ENCODE measurements at places on chromosomes 16 and 17.

- no peak for DNase-seq
Measured at GRCh38 chr17:78892520-78892919, 10.5 kb downstream of the CEP295NL start.

DNA sequence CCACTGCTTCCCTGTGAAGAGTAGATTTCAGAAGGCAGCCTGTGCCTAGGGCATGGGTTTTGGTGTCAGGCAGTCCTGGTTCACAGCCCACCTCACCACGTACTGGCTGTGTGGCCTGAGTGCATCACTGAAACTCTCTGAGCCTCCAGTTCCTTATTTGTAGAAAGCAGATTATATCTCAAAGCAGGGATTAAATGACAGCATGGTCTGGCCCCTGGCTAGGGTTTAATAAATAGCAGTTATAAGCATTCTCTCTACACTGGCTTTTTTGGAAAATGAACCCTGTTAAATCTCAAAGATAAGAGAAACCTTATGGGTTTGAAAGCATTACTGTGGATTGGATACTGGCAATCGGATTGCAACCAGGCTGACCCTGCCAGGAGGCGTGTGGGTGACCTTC lies 2.9 kb upstream of the MT1M start:
- peak; percentile 17 for DNase-seq

DNA sequence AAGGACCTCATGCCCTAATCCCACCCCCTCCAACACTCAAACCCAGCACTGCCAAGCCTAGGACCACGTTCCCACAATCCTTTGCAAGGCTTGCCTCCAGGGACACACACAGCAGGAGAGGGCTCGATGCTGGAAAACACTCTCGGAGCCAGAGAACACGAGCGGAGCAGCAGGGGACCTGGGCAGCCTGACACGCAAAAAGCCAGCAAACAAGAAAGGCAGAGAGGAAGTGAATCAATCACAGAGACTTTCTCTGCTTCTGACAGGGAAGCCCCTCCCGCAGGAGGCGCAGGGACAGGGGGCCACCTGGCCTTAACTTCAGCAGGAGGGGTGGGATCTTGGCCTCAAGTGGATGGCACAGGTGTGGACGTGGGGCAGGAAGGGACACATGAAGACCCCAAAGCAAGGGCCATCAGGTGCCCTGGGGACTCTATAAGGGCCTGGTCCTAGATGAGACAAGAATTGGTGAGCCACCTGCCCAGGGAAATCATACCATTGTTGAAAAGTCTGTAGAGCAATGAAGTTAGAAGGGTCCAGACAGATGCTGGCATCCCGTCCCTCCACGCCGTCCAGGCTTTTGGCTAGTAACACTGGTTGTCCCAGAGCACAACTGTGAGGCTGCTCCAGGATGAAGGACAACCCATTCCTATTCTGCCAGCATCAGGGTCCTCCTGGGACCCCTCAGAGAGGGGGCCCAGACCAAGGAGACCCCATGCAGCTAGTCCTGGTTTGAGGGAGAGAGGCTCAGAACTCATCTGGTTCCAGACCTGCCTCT lies 2.2 kb downstream of the SDK2 start:
- no peak for DNase-seq

DNA sequence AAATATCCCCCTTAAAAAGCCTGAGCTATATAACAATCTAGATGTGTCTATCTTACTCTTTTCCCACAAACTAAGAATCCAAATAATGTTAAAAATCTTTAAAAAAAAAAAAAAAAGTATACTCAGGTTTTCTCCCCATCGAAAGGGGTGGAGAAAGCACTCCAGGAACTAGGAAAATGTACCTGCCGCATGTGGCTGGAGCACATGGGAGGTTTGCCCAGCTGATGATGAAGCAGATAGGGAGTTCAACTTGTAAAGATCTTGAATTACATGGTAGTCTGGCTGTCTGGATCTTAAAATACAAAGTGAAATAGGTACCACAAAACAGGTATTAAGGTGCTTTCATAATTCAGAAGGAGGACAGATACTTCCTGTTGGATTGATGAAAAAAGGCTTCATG lies 8.8 kb upstream of the SLFN14 start:
- DNase-seq: no peak

GRCh38 chr16:48076455-48077012 lies 79.3 kb downstream of the ABCC12 start:
- DNase-seq: no peak

GRCh38 chr17:2008332-2009126 lies 16.6 kb downstream of the RTN4RL1 start:
- DNase-seq: no peak

DNA sequence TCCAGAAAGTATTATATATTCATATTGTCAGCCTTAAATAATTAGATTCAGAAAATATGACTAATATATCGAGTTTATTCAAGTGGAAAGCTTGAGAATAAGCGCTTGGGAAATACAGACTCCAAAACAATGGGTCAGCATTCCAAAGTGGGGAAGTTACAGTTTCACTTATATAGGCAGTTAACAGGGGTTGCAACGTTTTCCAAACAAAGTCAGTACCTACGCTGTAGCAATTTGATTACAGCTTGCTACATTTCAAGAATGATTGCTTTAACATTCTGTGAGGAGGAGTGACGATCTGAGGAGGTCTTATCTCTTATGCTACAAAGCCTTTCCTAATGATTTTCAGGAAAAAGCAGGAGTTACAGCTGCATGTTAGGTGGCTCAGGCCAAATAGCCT lies 34.2 kb upstream of the HS3ST3A1 start:
- no peak for DNase-seq

GRCh38 chr16:24007934-24008333 lies 172.2 kb downstream of the PRKCB start:
- no peak for DNase-seq

GRCh38 chr17:76081295-76082210 lies 2.6 kb downstream of the ZACN start:
- DNase-seq: no peak

DNA sequence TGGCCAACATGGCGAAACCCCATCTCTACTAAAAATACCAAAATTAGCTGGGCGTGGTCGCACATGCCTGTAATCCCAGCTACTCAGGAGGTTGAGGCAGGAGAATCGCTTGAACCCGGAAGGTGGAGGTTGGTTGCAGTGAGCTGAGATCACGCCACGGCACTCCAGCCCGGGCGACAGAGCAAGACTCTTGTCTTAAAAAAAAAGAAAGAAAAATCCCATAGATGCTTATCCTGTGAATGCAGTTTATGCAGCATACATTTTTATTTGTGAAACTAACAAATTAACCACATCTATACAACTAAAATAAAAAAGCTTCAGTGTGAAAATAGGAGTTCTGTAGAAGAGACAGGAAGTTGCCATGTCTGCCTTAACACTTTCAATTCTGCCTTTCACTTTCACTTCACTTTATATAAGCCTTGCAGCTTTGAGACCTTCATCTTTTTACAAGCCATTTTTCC lies 7.1 kb downstream of the IGSF6 start:
- DNase-seq: peak; percentile 74

GRCh38 chr17:40251576-40251975 lies 32.5 kb downstream of the WIPF2 start:
- no peak for DNase-seq

DNA sequence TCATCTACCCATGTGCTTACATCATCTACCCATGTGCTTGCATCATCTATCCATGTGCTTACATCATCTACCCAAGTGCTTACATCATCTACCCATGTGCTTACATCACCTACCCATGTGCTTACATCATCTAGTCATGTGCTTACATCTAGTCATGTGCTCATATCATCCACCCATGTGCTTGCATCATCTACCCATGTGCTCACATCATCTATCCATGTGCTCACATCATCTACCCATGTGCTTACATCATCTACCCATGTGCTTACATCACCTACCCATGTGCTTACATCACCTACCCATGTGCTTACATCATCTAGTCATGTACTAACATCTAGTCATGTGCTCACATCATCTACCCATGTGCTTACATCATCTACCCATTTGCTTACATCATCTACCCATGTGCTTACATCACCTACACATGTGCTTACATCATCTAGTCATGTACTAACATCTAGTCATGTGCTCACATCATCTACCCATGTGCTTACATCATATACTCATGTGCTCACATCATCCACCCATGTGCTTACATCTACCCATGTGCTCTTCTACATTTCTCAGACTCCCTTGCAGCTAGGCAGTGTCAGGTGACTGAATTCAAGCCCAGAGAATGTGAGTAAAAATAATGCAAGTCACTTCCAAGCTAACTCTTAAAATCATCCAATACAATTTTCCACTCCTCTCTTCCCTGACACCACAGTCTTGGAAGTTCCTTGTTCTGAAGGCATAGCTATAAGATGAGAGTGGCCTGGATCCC lies 196.8 kb downstream of the CBLN1 start:
- no peak for DNase-seq

- DNase-seq: no peak
Measured at GRCh38 chr16:76318565-76318964, 41.4 kb downstream of the CNTNAP4 start.

GRCh38 chr17:28333083-28333746 lies 2.1 kb downstream of the IFT20 start:
- peak; percentile 57 for DNase-seq

GRCh38 chr17:41602524-41602923 lies 10.0 kb downstream of the KRT16 start:
- no peak for DNase-seq

DNA sequence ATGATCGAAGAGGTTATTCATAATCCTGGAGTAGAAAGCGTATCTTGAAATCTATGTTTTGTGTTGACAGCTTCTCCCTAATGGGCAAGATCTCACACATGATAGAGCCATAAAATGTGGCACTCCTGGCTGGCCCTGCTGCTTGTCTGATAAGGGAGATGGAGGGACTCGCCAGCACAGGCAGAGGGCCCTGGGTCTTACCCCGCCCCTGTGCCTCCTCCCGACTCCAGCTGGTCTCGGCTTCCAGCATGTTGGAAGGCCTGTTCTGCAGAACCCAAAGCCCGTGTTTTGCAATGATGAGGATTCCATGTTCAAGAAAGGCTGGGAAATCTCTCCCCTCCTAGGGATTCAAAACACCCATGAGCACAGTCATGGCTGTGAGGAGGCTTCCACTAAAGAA lies 106.7 kb upstream of the SDK2 start:
- DNase-seq: no peak

DNA sequence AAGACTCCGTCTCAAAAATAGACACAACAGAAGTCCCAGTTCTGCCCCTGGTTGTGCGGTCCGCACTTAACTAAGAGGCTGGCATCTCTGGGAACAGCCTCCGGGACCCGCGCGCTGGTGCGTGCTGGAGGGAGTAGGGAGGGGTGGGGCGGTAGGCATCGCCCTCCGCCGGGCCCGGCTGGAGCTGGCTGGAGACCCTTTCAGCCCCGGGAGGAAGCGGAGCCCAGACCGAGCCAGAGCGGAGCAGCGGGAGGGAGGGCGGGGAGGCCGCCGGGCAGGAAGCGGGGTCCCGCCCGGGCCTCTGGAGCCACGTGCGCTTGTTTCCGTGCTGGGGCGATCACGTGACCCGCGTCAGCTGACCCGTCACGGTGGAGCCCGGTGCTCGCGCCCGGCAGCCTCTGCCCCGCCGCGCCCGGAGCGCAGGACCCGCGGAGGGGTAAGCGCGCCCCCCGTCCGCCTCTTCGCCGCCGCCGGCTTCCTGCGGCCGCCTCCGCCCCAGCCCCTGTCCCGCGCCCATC lies at the start of gene WDR81:
Gene WDR81, plus strand, starts transcription at position 354 of the 518 bp plus-strand sequence. CDS start 256 bp downstream, outside the sequence.
- peak; percentile 95 for DNase-seq

DNA sequence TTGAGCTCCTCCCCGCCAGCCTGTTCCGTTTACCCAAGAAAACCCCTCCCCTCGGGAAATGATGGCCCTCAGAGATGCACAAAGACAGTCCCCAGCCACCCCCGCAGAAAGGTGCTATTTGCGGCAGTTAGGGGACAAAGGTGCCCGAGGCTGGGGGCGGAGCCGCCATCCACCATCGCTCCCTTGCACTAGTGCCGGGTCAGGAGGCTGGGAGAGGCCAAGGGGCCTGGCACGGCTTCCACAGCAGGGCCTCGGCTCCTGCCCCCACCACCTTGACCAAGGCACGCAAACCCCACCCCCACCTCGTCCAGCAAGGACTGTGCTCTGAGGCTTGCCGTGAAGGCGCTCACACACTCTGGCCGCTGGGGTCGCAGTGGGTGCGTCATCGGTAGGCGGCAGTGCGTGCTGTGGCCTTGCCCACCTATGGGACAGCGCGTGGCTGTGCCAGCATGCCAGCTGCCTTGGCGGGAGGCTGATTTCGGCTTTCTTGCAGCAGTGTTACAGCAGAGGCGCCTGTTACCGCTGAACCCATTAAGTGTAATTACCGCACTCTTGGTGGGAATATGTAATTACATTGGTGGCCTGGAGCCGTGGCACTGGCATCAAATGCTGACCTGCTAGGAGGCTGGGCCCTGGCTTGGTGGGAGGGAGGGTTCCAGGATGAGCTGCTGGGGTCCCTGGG lies 31.8 kb downstream of the TPSG1 start:
- no peak for DNase-seq

DNA sequence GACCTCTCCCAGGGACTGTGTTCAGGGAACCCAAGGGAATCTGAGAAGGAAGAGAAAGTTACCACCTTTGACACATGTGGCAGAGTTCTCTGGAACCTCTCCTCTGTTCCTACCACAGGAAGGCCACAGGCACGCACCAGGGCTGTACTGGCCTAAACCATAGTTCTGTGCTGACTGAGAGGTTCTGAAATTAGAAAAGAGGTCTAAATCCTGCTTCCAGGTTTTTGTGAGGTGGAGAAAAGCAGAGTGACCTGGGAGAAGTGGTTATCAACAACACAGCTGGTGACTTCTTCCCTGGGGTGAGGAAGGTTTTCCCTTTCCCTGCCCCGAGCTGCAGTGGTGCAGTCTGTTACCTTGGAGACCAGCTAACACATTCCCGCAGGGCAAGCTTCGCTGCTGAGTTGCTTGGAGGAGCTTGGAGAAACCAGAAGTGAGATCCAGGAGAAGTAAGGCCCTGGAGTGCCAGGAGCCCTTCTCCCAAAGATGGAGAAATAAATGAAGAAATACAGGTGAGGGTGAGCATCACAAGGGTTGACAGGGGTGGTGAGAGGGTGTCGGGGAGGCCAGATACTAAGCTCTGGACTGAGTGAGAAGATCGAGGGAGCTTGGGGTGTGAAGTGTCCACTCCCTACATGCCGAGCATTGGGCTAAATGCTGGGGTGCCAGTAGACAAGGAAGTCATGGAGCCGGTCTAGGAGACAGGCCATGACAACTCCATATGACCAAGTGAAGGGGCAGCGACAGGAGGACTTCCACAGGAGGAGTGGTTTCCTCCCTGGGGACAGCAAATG lies at the start of gene VWA3A:
Gene VWA3A, plus strand, starts transcription at position 399 of the 791 bp plus-strand sequence. Its CDS starts 97 bp downstream, at position 496.
- DNase-seq: no peak

DNA sequence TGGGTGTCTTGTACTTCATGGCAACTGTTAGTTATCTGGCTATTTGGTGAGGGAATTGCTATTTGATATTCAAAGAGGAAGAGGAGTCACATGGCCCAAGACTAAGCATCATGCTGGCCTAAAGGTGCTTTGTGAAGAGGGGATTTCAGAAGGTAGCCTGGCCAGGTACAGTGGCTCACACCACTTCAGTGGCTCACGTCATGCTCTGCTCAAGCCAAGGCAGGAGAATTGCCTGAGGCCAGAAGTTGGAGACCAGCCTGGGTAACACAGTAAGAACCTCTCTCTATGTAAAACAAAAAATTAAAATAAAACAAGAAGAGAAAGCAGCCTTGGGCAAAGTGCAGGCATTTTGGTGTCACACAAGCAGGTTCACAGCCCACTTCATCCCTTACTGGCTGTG lies 6.4 kb upstream of the MT1B start:
- no peak for DNase-seq

GRCh38 chr17:76681222-76682137 lies 29.3 kb downstream of the MXRA7 start:
- DNase-seq: peak; percentile 83

GRCh38 chr16:30358990-30359870 lies 4.1 kb upstream of the CD2BP2 start:
- DNase-seq: no peak

Data from activated effector memory CD4-positive, alpha-beta T cell treated with anti-CD3 and anti-CD28 coated beads, Interleukin-2, amount 50 U/mL, for 16 hours (primary cell).